ENCODE measurements at places on chromosomes 1 and 21.

DNA sequence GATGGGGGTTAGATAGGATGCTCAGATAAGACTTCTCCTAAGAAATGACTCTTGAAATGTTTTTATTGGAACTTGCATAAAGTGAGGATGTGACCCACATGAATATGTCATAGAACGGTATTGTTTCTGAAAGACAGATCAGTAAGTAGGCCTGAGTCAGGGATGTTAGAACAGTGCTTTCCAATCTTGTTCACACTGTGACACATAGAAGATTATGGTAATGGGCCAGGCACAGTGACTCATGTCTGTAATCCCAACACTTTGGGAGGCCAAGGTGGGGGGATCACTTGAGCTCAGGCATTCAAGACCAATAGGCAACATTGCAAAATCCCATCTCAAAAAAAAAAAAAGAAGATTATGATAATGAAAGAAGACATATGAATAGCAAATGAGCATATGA, 32.9 kb downstream of the FMO4 start:
- DNase-seq: no peak

- DNase-seq: no peak
Observed at GRCh38 chr1:197093226-197093885, 26.3 kb upstream of the F13B start.

- DNase-seq: no peak
Observed at GRCh38 chr1:84376000-84376910, 22.0 kb upstream of the DNASE2B start.

DNA sequence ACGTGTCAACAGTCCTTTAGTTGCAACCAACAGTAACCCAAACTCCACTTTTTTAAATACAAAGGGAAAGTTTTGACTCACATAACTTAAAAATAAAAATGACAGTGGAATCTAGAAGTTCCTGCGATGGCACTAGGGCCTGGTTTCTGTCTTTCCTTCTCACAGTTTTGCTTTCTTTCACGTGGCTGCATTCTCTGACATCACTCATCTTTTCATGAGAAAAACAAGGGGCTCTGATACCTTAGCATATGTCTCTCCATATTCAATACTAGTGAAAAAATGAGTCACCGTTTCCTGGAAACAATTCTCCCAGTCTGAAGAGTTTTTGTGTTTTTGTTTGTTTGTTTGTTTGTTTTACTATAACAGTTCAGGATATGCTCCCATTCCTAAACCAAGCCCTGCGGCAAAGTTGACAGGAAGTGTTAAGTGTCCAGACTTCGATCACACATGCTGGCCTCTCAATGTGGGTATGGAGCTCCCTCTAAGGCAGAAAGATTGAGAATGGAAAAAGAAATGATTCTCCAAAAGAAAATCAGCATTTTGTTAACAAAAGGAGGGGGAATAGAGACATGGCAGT, 483.3 kb downstream of the TTLL7 start:
- no peak for DNase-seq

- DNase-seq: no peak
Observed at GRCh38 chr1:47797575-47797974, 199.6 kb downstream of the TRABD2B start.

- DNase-seq: no peak
Observed at GRCh38 chr1:200535605-200536004, 84.9 kb downstream of the KIF14 start.

DNA sequence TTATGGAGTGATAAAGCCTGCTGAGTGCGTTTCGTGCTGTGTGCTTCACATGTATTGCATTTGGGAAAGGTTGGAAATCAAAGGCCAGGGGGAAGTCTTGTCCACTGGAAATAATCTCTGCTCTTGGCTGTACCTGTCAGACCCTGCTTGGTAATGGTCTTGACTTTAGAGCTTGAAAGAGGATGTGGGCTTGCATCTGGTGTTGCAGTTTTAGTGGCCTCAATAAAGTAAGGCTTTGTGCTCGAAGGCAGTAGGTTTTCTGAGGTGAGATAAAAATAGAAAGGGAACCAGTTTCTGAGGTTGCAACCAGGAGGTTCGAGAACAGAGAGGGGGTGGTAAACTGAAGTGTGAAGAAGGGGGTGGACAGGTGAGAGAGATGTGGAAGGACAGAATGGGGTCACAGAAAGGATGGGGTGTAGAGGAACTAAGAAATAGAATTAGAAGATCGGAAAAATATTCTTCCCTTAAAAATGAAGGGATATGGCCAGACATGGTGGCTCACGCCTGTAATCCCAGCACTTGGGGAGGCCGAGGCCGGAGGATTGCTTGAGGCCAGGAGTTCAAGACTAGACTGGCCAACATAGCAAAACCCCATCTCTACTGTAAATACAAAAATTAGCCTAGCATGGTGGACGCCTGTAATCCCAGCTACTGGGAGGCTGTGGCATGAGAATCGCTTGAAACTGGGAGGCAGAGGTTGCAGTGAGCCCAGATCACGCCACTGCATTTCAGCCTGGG, 1.5 kb downstream of the S100PBP start:
- no peak for DNase-seq

DNA sequence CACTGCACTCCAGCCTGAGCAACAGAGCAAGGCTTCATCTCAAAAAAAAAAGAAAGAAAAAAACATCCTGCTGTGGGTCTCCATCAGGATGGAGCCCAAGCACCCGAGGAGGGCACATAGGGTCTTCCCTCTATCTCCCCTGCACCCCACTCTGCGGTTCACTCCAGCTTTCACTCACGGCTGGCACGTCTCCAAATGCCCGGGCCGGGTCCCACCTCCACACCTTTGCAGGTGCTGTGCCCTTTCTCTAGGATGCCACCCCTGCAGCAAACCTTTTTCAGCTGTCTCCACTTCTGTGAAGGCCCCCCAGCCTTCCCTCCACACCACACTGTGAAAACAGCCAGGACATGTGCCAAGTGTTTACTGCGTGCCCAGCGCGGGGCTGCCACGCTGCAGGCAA, 22.4 kb upstream of the DDOST start:
- DNase-seq: no peak

DNA sequence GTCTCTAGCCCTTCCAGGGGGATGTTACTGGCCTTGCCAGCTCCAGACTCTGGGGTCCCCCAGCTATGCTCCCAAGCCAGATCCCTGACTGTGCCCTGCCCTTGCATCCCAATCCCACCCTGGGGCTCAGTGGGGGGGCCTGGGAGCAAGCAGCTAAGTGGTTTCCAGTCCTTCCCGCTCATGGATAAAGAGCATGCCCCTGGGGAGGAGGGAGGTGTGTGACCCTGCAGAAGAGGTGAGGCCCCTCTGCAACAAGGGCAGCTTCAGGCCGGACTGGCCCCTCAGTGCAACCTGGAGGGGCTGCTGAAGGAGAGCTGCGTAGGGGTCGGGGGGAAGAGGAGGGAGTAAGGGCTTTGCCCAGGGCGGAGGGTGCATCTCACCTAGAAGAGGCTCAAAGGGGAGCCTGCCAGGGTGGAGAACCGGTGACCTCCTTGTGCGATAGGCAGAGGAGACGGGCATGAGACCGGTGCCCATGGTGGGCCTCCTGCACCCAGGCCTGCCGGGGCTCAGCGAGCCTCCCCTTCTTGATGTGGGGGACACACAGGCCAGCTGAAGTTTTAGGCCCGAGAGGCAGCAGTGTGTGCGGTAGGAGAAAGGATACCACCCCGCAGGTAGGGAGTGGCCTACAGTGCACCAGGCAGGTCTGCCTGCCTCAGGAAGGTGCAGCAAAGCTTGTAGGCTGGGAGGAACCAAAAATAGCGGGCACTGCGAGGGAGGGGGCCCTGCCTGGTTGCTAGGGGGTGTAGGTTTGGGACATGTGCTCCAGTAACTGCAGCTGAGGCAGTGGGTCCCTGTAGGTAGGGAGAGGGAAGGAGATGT, 3.1 kb downstream of the OBSCN start:
- DNase-seq: no peak
